CD4-positive, alpha-beta T cell treated with Interleukin-2 at 100 ng/mL for 4 hours (primary cell): ENCODE measurements at places on chromosomes 4 and X.

- DNase-seq, result no peak
These were observed 896.5 kb upstream of the PABPC4L start for GRCh38 chr4:135098061-135098460.

DNA sequence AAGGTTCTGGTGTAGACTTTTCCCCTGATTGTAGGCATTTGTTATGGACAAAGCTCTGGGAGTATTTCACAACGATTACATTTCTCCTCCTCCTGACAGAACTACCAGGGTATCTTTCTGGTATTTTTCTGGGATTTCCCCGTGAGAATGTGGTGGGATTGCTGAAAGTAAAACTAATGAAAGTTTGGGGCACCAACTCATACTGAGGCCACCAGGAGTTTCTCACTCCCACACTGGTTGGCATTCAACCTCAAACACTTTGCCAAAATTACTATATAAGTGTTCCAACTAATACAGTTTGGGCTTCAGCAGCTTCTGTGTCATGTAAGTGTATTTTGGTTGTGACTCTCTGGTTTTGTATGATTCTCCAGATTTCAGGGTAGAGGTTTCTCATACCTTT, 855.1 kb downstream of the GLUD2 start:
- no peak for DNase-seq

GRCh38 chr4:37665333-37666320, 20.5 kb downstream of the RELL1 start:
- no peak for DNase-seq

DNA sequence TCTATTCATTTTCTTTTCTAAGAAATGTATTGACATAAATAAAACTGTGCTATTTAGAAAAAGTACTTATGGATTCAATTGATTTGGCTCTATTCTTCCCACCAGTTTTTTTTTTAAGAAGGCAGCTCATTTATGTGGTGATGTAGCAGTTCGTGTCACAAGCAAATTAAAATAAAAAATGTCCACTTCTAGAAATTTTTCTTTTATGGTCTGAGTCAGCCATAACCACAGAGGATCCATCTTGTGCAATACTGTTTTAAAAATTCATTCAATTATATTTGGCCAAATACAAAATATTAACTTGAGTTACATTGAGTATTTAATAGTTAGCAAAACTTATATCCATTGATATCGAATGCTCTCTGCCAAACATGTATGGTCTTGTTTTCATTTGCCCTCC, 207.9 kb upstream of the FAT1 start:
- DNase-seq, result no peak

- no peak for DNase-seq
These were observed 43.8 kb upstream of the CLDN34 start for GRCh38 chrX:9923357-9923756.

GRCh38 chr4:8316911-8317351, 47.4 kb downstream of the HTRA3 start:
- DNase-seq, result no peak

- DNase-seq, result no peak
These were observed 5.5 kb downstream of the ATP10D start for GRCh38 chr4:47490550-47490949.

- DNase-seq, result no peak
These were observed at the start of gene TMEM31 for GRCh38 chrX:103710609-103711008. Gene TMEM31 (plus strand): TSS chrX:103710909. CDS start chrX:103712259, 1,350 bp downstream.

DNA sequence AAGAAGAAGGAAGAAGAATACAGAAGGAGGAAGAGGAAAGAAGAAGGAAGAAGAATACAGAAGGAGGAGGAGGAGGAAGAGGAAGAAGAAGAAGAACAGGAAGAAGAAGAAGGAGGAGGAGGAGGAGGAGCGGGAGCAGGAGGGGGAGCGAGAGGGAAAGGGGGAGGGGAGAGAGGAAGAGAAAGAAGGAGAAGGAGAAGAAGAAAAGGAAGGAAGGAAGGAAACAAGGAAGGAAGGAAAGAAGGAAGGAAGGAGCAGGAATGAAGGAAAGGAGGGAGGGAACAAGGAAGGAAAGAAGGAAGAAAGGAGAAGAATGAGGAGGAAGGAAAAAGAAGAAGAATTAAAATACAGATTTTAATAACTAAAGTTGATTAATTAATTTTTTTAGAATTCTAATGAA, 82.5 kb upstream of the PTPN13 start:
- no peak for DNase-seq

GRCh38 chrX:24125028-24125612, 24.4 kb upstream of the ZFX start:
- DNase-seq, result no peak

DNA sequence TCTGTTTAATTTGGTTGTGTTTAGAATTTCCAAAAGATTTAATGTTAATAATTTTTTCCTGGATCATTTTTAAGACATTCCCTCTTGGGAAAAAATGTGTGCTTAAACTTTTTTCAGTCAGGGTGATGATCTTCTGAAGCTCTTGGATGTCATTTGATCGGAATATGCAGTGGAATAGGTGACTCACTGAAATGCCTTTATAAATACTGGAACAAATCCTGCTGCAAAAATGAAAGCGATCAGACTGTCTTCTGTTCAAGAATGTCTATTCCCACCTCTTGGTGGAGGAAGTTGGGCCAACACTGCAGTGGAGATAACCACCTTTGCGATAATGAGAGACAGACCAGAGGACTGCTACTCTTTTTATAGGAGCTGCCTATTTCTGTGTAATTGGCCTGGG, 46.7 kb downstream of the LARP1B start:
- DNase-seq, result no peak

DNA sequence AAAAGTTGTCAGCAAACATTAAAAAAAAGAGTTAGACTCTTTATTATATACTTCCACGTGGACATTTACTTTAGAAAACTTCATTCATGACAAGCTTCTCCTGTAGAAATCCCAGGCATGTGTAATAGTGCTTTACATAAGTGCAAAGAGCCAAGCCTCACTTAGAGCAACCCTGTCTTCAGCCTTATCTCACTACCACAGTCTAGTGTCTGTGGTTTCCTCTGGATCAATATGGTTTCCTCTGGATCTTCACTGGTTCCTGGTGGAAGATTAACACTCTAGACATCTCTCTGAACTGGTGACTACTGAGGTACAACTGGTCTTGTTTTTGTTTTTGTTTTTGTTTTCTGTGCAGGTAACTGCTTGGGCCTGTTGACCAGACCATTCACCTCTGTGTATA, 18.4 kb upstream of the ARMCX5 start:
- no peak for DNase-seq

DNA sequence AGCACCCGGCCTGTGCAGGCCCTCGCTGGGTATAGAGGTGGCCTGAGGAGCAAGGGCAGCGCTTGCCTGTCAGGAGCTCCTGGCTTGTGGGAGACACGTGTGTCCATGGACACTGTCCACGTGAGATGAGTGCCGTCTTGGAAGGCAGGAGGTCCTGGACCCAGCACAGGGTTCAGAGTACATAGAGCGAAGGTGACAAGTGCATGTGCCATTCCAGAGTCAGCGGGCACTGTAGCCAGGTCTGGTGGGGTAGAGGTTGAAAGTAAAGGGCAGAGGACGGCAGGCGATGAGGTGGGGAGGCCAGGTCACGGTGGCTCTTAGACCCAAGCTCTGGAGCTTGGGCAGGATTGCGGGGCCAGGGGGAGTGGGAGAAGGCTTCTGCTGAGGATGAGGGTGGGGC, 28.4 kb upstream of the TADA2B start:
- no peak for DNase-seq

- no peak for DNase-seq
These were observed 109.9 kb downstream of the DLG3 start for GRCh38 chrX:70554523-70554922.

DNA sequence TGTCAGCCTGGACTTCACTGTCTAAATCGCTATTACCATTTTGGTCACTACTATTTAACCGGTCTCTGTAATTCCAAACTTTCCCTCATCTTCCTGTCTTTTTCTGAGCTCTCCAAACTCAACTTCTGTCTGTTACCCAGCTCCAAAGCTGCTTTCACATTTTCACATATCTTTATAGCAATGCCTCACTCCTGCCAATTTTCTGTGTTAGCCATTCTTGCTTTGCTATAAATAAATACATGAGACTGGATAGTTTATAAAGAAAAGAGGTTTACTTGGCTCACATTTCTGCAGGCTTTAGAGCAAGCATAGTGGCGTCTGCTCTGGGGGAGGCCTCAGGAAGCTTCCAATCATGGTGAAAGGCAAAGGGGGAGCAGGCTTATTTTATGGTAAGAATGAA, 368.3 kb upstream of the GNPDA2 start:
- DNase-seq, result no peak

GRCh38 chrX:153672531-153673427, 834 bp downstream of the PNCK start:
- DNase-seq, result no peak

- DNase-seq, result no peak
These were observed 1149.7 kb downstream of the STPG2 start for GRCh38 chr4:96993560-96993959.

DNA sequence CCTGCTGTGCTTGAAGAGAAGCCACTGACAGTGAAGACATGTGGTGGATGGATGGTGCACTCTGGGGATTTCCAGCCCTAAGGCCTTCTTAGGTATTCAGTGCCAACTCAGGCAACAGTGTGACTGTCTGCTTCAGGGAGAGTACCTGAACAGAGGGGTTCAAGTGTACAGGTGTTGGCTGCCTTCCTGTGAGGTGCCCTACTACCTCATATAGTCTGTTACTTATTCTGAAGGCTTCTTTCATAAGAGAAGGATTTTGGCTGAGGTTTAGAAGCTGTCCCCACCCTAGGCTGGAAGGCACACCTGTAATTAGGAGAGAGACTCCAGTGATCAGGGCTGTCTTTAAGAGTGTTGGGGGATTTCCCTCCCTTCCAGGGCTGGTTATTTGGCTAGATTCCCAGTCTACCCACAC, 1.8 kb downstream of the FTHL17 start:
- DNase-seq, result no peak

GRCh38 chr4:158125310-158125709, 47.5 kb downstream of the GASK1B start:
- DNase-seq, result no peak
